ENCODE measurements at places on chromosomes 4 and X.

DNA sequence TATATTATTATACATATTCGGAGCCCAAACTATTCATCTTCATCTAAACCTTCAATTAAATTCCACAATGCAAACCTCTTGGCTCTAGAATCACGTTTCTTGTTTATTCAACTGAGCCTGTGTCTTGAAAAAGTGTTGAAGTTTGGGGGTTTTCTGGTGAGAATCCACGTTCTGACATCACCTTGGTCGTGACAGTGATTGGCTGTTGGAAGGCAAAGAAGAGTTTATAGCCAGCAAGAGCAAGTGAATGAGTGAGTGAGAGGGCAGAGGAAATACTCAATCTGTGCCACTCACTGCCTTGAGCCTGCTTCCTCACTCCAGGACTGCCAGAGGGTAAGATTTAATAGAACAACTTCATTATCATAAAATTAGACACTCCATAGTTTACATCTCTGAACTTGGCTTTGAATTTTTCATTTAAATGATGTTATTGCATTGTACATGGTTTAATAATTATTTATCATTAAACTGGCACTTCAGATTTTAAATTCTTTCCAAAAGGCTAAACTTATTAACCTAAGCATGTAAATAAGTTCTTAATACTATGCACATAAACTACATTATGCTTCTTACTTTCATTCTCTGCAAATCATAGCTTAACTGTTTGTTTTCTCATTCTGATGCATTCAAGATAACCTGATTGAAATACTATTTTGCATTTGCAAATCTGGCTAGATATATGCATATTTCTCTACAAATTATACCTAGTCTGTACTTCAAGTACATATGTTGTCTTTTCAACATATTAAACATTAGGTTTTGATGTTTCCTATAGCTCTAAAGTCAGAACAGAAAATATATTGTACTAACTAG, at the start of gene IBSP:
Gene IBSP, plus strand, starts transcription at position 254 of the 813 bp plus-strand sequence. CDS start 2,808 bp downstream, outside the sequence.
- DNase-seq: no peak

GRCh38 chrX:39017716-39018115, 216.5 kb downstream of the MID1IP1 start:
- no peak for DNase-seq

GRCh38 chr4:21795091-21795490, 153.5 kb downstream of the KCNIP4 start:
- DNase-seq: no peak

DNA sequence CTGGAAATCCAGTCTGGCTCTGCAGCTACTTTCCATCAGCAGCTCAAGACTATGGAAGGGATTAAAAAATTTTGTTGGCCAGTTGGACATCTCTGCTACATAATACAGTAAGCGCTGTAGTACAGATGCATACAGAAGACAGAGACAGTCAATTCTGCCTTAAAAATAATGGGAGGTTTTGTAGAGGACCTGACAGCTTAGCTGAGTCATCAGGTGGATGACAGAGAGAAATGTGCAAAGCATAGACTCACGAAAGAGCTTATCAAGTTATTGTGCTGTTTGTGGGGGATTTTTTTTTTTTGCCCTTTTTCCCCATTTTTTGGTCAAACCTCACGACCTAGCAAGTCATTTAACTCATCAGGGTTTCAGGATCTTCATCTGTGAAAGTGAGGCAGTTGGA, 149.0 kb upstream of the SCML1 start:
- DNase-seq: no peak

DNA sequence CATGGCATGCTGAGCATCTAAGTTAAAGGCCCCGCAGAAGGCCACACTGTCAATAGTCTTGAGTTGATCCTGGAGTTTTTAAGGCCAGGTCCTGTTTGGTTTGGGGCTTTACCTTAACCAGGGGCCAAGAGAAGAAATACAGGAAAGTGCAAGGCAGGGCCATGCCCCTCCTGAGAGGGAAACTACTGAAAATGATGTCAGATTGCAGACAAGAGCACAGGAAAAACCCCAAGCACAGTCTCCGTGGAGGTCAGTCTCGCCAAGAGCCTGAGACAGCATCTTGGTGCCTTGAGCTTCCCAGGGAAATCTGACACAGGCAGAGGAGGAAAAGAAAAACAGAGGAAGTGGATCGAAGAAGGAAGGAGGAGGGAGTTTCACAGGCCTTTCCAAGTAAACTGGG, 32.2 kb upstream of the GATB start:
- DNase-seq: no peak

- no peak for DNase-seq
These were observed 243.9 kb upstream of the GYPA start for GRCh38 chr4:144384408-144384807.

DNA sequence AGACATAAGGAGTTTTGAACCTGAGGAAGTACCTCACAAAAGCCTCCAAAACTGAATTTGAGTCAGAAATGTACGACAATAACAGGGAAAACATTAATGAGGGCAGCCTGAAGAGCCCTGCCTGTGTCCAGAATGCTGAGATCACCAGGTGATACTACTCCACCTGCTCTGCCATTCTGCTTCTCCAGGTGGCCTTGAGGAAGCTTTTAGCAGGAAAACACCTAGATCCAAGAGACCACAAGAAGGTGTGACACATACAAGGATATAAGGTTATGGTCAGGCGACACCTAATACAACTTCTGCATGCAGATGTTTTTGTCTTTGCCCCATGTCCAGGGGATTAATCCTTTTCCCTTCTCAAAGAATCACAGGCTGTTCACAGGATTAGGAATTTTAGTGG, 15.3 kb downstream of the SOWAHB start:
- DNase-seq: no peak

DNA sequence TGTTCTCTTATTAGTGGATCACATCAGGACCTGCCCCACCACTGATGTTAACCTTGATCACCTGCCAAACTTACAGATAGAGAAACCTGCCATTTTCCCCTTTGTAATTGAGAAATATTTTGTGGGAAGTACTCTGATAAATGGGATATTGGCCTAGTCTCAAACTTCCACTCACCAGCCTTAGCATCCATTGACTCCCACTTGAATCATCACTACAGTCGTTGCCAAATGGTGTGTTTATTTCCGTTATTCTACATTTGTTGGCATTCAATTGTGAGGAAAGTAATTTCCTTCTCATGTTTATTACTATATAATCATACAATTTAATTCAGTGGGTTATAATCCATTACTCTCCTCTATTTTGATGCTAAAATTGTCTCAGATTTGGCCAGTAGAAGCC, 156.4 kb upstream of the CXCL13 start:
- no peak for DNase-seq

GRCh38 chr4:109959195-109959594, 46.5 kb downstream of the EGF start:
- DNase-seq: no peak

DNA sequence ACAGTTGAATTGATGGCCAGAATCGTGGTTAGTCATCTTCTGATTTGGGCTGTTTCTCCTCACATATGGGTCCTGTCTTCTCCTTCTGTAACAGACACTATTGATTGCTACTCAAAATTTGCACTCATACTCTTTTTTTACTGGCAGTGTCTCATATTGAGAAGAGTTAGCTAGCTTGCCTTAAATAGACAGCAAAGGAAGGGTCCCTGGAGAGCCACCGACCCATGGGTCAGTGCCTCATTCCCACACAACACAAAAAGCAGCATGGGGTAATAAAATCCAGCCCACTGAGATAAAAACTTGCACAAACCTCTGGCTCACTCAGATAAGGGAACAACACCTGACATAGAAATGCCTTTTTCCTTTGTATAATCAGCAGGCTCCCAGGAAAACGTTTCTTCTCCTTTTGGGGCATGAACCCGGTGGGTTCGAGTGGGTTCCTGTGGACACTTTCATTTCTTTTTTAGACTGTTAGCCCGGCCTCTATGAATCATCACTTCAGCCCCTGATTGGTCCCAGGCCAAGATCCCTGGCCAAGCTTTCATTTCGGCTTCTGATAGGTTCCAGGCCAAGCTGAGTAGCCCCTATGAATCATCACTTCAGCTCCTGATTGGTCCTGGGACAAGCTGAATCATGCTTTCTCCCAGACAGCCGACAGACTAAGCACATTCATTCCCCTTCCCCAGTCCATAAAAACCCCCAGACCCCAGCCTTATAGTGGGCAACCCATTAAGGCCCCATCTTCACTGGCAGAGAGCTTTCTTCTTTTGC, 408.1 kb downstream of the DCAF12L2 start:
- no peak for DNase-seq

- no peak for DNase-seq
These were observed 126.7 kb upstream of the MBNL3 start for GRCh38 chrX:132615391-132616131.

Data from activated CD4-positive, CD25-positive, alpha-beta regulatory T cell (primary cell).